ENCODE measurements at places on chromosomes 5 and 9.

GRCh38 chr5:23001120-23001519 lies 148.0 kb upstream of the CDH12 start:
- no peak for DNase-seq

DNA sequence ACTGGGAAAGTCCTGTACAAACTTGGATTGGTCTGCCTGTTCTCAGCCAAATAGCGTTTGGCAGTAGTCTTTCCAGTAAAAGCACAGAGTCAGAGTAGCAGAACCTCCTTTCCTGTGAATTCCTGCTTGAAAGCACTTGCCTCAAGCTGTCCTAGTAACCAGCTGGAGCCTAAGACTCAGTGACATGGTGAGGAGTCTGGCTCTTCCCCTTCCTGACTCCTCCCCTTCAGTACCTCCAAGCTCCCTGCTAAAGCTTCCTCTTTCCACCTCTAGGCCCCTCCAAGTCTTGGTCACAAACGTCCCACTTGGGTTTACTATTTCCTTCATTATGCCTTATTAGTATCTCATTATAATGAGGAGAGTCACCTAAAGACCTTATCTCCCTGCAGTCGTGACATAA lies 21.4 kb upstream of the FAM81B start:
- no peak for DNase-seq

DNA sequence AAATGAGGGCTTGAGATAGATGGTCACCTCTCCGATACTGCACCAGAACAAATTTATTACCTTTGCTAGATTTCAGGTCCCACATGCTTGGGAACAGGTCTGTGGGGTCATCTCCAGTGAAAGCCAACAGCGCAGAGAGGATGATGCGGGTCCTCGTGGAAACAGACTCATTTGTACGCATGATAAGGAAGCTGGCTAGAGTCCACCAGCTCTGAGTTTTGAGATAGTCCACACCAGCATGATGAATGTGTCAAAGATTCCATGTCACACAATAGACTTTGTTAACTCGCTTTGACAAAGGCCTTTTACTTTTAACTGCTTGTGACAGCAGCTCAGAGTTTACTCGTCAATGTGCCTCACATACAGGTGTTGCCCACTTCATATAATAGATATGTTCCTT lies 105.4 kb upstream of the TBCA start:
- no peak for DNase-seq

- DNase-seq, result peak; percentile 46
Observed at GRCh38 chr5:157143127-157143971, 684 bp upstream of the MED7 start.

DNA sequence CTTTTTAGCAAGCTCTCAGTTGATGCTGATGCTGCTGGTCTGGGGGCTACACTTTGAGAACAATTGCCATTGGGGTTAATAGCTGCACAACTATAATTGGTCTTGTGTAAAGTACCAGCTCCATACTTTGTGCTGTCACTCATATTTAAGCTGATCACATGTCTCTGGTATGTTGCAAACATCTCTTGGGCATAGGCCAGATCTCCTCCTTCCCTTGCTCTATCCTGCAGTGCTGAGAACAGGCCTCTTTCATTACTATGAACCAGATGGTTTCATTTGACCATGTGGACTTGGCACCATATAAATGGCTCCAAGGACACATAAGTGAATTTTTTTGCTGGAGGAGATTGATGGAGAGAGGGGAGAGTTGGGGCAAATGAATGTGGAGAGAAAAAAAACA lies 48.4 kb downstream of the DMRT2 start:
- no peak for DNase-seq

DNA sequence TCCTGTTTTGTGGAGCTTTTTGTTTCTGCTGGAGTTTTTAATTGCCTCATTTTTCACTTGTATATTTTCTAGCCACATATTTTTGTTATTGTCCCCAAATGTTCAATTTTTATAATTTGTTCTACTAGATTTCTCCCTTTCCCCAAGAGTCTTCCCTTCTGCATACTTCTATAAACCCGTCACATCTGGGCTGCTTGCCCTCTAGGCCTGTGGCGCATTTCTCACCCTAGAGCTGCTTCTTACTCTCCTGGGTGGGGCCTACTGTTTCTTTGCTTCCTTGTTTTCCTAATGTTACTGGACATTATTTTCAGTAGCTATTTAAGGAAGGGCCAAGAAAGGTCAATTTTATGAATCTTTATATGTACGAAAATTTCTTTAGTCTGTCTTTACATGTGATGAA lies 51.5 kb downstream of the NXNL2 start:
- DNase-seq, result no peak

DNA sequence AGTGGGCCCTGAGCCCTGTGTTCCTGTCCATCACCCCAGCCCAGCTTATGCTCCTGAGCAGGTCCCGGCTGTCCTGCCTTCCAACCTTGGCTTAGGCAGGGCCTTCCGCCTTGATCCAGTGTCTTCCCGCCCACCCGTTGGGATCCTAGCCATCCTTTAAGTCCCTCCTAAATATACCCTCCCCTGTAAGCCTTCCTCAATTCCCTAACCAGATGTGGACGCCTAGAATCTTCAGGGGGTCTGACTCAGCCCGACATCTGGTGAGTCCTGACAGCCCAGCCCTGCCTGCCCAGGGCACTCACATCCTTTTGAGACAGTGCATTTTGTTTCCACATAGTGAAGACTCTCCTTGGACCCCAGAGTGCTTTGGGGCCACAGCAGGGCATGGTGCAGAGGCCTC lies 23.7 kb downstream of the SLC6A7 start:
- DNase-seq, result no peak

GRCh38 chr5:57209316-57210040 lies 35.6 kb downstream of the GPBP1 start:
- DNase-seq, result no peak

DNA sequence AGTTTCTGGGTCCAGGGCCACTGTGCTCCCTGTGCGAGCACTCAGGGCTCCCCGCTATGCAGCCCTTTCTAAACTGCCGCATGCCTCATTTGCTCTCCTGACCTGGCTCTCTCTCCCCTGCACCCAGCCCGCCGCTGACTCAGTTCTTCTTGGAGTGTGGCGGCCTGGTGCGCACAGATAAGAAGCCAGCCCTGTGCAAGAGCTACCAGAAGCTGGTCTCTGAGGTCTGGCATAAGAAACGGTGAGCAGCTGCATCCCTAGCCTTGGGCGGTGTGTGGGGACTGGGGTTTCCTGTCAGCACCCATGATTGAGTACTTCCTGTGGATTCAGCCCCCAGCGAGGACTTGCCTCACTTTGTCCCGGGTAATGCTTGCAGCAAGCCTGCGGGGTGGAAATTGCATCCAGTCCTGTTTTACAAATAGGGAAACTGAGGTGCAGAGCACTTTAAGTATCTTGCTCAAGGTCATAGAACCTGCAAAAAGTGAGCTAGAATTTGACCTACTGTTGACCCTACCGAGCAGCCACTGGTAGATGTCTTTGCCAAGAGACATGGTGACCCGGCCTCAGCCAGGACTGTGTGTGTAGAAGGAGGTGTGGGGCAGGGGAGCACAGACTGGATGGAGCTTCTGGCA lies 27.9 kb downstream of the USP20 start:
- peak; percentile 66 for DNase-seq

DNA sequence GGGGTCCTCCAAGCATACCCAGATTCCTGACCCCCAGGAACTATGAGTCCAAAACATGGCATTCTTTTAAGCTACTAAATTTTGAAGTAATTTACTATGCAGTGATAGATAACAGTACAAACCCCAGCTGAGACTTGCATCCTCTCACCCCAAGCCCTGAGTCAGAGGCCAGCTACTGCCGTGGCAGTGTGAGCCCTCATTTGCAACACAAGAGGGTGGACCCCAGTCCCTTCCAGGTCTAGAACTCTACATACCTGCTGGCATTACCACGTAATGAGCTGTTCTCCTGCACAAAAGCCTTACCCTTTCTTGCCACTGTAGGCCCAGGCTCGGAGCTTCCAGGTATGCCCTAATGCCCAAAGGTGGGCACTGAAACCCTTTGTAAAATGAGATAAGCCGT lies 108.6 kb upstream of the ERCC6L2 start:
- DNase-seq, result no peak

DNA sequence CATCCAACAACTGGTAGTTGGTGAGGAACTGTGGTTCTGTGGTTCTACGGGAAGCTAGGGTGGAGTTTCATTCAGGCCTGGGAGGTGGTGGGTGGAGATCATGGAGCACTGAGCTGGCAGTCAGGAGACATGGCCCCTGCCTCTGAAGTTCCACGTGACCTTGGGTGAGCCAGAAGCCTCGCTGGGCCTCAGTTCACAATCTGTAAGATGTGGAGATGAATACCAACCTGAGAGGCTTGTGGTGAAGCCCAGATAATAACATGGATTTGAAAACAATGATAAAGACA lies 177.9 kb downstream of the MACROH2A1 start:
- DNase-seq, result no peak

- DNase-seq, result no peak
Observed at GRCh38 chr5:95940758-95941682, 20.6 kb downstream of the ELL2 start.

DNA sequence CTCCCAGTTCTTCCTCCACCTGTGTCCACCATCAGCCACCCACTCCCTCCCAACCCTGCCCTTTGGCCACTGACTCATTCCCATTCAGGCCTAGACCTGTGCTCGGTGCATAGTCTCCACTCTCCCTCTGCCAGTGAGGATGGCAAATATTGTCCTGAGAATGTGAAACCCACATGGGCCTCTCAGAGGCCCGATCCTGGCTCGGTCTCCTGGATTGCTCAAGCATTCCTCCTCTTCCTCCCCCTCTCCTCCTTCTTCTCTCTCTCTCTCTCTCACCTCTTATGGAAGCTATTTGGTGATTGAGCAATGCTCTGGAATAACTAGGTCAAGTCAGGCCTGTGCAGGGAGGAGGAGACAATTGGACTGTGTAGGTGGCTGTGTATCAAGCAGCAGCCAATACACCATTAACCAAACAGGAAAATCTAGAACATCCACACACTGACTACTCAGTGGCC lies 99.9 kb downstream of the KLF4 start:
- DNase-seq, result no peak

DNA sequence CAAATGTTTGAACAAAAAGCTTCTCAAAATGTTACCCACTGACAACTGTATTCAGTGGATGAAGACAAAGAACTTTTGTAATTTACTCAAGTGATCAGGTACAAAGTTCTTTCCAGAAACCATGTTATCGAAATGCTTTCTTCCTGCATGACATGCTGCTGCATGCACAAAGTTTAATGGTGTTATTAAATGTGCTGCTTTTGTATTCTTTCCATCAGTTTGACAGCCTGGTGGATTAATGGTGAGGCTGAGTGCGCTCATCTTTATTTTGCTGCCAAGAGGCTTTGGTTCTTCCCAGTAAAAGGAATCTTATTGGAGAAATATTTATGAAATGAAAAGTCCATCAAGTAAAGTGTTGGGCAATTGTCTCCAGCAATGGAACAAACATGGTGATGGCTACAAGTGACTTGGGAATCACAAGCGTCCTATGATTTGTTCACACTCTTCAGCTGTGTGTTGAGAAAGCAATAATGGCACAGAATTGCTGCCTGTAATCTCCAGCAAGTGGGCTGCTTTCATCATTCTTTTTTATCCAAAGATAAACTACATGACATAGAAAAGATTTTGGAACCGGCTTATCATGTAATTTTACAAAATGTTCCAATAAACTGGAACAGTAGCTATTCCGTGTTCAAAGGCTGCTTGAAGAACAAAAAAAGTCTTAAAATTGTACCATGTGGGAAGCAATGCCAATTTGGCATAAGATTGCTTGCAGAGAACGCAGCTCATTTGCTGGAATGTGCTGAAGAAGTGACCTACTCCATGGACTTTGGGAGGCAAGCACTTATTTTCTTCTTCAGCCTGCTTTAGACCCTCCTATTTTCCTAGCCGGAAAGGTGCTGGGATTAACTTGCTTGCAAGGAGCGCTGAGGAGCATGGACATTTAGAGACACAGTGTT lies 153.1 kb downstream of the HSD17B3 start:
- DNase-seq, result no peak

DNA sequence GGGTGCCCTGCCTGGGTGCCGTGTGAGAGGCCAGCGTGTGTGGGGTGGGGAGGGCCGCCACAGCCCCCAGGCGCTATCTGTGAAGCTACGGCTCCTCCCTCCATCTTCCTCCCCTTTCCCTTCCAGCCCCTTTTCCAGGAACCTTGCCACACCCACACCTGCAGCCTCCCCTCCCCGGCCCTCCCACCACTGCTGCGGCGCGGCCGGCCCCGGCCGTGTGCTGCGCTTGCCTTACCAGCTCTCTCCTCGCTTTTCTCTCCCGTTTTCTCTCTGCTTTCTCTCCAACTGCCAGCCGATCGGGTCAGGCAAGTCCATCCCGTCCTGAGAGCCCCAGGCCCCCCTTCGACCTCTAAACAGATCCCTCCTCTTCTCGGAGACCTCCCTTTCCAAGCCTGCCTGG lies 21.4 kb downstream of the GOLGA2 start:
- no peak for DNase-seq

DNA sequence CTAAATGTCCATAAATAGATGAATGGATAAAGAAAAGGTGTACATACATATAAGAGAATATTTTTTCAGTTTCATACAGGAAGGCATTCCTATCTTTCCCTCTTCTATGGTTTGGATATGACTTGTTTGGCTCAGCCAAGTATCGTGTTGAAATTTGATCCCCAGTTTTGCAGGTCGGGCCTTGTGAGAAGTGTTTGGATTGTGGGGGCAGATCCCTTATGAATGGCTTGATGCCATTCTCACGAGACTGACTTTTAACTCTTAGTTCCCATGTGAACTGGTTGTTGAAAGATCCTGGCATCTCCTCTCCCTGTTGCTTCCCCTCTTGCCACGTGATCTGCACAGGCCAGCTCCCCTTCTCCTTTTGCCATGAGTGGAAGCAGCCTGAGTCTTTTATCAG lies 421.1 kb upstream of the FTMT start:
- no peak for DNase-seq

DNA sequence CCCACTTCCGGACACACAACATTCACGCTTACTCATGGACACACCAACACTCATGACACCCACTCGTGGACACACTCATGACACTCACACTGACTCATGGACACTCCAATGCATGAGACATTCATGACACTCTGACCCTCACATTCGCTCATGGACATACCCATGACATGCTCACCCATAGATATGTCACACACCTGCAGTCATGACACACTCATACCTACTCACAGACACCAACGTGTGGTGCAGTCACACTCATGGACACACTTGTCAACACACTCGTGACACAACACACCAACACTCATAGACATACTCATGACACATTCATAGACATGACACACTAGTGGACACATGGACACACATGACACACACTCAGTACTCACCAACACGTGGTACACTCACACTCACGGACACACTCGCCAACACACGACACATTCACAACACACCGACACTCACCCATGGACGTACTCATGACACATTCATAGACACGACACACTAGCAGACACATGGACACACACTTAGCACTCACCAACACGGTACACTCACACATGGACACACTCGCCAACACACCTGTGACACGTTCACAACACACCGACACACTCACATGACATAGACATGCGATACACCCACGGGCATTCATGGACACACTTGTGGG lies 73.4 kb downstream of the PHF2 start:
- no peak for DNase-seq

- DNase-seq, result no peak
Observed at GRCh38 chr9:2424619-2425033, 197.0 kb upstream of the VLDLR start.

All from stimulated activated CD8-positive, alpha-beta memory T cell treated with anti-CD3 and anti-CD28 coated beads, Interleukin-2, amount 100 ng/mL, for 48 hours (primary cell).